ENCODE measurements at places on chromosomes 12 and 14. TPM values are rescaled to one million over a fixed set of nuclear protein-coding genes. Genes with fewer than 3 reads are reported as not detected.

DNA sequence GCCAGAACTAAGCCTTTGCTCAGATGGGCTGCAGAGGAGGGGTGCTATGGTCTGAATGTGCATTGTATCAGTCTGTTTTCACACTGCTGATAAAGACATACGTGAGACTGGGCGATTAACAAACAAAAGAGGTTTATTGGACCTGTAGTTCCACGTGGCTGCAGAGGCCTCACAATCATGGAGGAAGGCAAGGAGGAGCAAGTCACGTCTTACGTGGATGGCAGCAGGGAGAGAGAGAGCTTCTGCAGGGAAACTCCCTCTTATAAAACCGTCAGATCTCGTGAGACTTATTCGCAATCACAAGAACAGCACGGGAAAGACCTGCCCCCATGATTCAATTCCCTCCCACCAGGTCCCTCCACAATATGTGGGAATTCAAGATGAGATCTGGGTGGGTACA, 3.8 kb upstream of the BRF1 start:
- DNase-seq = no peak

GRCh38 chr12:131863711-131864396, 30.6 kb upstream of the ULK1 start:
- no peak for DNase-seq

DNA sequence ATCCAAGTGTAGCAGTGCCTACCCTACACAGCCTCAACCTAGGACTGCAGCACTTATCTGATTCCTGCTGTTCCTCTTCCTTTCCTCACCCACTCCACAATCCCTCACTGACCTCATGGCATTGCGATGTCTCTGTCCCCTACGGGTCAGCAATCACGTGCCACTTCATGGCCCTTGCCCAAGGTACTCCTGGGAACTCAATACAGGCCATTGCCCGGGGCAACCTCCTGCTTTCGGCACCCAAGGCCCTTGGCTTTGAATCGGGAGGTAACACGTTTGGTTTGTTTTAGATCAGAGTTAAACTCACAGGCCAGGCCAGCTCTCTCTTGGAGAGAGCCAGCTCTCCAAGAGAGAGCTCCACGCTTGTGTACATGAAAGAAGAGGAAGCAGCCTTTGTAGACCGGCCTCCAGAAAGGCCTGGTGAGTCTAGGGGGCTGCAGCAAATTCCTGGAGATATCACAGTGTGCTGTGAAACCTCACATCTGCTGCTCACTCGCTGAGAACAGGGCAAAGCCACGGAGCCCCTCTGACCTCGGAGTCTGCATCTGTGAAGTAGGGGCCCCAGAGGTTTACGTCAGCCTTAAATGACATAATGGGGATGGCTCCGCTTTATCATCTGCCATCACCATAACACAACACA, 12.2 kb downstream of the CLMN start:
- no peak for DNase-seq

NKX2-1 gene
- total RNA-seq = not detected

DNA sequence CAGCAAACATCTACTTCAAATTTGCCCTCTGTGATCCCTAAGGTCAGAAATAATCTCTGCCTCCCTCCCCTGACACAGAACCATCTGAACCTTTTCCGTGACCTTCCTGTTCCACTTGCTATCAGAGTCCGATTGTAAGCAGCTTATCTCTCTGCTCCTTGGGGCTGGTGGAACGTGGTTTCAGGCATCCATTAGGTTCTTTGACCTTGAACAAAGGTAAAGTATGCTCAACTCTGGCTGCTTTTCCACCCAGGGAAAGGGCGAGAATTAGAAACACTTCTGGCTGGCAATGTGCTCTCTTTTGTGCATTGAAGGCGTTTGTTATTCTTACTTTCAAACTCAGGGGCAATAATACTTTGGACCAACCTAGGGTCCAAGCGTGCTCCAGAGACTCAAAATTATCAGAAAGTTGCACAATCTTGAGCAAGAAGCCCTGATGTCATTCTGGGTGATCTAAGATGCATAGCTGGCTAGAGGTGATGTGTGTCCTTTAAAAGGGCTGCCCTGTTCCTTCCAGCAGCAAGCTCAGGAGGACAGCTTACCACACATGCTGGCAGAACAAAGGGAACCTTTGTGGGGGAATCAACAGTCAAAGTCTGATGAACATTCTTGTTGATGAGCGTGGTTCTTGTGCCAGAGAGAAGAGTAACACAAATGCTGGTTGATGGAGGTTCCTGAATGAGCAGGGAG, 29.8 kb downstream of the ADGRD1 start:
- no peak for DNase-seq

- no peak for DNase-seq
Measured at GRCh38 chr14:87813686-87814085, 179.3 kb downstream of the GALC start.

KLRB1 gene
- not detected for total RNA-seq

DNA sequence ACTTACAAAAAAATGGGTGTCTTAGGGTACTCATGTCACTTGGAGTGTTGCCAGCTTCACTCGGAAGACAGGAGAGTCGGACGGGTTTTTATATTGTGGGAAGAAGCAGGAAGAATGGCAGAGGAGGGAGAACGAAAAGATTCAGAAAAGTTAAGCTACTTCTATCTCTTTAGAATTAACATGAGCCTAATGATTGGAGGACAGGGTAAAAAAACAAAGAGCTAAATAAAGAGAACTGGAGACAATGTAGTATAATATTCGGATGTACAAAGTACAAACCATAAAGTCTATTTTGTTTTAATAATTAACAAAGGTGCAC, 43.9 kb downstream of the EFCAB11 start:
- no peak for DNase-seq
